Naive thymus-derived CD4-positive, alpha-beta T cell (primary cell): ENCODE measurements at places on chromosomes 1 and 21.

DNA sequence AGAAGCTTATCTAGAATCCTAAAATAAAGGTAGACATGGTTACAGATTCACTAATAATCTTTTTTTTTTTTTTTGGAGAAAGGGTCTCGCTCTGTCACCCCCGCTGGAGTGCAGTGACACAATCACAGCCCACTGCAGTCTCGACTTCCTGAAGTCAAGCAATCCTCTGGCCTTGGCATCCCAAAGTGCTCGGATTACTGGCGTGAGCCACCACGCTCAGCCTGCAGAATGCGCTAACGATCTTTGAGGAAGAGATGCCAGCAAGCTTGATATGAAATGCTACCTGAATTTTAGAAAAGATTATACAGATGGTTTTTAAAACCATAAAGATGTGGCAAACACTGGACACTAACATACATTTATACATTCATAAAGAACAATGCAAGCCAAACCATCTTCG is 4.1 kb upstream of the GNPAT start:
- no peak for DNase-seq

GRCh38 chr1:33361532-33362235 is 40.8 kb upstream of the A3GALT2 start:
- DNase-seq = no peak

DNA sequence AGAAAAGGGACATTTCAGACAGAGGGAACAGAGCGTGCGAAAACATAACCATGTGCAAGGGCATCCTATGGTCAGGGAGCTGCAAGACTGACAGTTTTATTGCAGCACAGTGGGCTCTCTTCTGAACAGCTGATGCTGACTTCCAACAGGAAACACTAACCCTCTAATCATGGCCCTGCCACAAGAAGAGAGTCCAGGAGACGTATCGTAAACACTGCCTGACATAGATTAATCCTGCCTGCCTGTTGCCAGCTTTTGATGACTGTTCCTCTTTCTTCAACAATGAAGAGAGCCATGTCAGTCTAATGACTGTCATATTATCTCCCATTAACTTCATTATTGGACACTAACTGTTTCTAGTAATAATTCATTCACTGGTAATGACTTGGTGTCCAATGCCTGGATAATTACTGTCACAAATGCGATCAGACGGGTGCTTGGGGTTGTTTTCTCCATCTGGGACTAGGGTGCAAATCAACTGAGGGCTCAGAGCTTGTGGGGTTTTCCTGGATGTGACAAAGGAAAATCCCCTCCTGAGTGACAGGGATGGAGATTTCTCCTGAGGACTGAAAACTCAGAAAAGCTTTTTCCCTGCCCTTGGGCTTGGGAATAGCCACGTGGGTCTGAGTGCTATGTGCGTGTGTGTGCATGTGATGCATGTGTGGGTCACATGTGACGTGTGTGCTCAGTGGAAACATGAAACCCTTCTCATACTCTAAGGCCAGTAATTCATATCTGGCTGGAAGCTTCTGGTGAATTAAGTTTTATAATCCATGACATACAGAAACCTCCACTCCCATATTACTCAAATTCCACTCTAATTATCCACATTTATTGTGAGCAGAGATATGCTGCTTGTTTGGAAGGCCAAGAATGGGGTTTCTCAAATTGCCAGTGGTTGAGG is 144.0 kb upstream of the PLXNA2 start:
- no peak for DNase-seq

DNA sequence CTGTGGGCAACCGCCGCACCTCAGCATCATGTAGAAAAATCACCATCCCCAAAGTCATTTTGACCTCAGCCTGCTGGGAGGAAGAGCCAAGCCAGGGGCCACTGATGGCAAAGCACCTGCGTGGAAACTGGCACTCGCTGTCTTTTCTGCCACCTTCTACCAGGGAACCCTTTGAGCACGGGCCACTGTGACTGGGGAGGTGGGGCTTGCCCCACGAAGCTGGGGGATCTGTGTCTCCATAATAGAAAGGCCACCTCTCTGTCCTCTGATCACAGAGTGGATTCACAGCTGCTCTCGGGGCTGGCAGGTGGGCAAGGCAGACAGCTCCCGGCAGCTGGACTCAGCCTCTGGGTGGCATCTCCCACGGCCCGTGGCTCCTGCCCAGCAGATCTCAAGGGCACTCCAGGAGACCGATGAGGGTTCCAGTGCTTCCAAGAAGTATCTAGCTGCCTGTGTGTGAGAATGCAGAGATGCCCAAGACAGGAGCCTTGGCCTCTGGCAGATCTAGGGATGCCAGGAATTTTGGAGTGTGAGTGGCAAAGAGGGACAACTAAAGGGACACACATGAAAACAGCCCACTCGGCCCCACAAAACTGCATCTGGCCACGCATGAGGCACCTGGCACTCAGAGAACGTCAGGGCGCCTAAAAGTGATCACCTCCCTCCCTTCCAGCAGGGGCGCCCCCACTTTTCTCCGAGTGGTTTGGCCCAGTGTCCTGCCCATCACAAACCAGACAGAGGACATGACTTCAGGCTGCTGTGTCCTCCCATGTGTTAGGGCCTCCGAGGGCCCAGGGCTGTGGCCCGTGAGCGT is 102.6 kb downstream of the PDE9A start:
- DNase-seq = no peak

- no peak for DNase-seq
These were observed 20.4 kb upstream of the UBXN10 start for GRCh38 chr1:20165522-20165951.

DNA sequence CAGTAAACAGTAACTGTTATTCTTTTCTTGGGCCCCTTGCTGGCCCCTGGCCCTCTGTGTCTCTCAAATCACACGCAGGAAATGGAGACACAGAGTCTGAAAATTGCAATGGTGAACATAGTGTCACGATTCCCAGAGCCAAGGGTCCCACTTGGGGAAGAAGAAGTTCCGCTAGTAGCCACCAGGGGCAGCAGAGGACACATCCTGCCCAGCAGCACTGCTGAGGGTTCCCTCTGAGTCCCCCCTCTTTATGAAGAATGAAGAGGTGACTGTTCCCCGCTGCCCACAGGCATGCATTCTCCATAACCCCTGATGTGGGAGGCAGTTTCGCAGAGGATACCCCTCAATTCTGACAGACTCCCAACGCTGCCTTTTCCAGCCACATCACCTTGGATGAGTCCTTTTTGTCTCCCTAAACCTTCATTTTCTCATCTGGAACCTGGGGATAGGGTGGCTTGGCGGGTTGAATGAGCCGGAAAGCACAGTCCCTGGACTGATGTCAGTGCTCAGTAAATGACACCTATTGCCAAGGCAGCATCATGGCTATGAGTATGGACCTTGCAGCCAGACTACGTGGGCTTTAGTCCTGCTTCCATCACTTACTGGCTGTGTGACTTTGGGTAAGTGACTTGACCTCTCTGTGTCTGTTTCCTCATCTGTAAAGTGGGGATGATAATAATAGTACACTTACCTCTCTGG is 238.0 kb upstream of the TMEM51 start:
- DNase-seq = peak; percentile 14

DNA sequence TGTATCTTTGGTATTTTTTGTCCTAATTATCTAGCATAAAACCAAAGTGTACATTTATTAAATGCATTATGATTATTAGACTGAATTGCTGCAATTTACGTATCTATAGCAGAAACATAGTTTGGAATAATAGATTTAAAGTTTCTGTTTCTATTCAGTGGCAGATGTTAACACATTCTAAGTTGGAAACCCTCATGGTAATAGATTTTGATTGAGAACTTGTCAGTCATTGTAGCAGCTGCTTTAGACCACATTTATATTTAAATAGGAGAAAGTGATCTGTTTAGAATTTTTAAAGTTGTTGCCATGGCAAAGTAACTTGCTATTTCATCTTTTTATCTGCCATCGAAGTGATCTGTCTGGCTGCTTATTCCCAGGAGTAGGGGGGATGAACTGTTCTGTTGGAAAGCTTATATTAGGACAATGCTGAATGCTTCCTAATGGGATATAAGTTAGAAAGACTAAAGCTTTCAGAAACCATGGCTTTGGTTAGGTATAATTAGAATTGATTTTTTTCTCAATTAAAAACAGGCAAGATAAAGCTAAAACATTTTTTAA is 61.6 kb downstream of the HS2ST1 start:
- no peak for DNase-seq

DNA sequence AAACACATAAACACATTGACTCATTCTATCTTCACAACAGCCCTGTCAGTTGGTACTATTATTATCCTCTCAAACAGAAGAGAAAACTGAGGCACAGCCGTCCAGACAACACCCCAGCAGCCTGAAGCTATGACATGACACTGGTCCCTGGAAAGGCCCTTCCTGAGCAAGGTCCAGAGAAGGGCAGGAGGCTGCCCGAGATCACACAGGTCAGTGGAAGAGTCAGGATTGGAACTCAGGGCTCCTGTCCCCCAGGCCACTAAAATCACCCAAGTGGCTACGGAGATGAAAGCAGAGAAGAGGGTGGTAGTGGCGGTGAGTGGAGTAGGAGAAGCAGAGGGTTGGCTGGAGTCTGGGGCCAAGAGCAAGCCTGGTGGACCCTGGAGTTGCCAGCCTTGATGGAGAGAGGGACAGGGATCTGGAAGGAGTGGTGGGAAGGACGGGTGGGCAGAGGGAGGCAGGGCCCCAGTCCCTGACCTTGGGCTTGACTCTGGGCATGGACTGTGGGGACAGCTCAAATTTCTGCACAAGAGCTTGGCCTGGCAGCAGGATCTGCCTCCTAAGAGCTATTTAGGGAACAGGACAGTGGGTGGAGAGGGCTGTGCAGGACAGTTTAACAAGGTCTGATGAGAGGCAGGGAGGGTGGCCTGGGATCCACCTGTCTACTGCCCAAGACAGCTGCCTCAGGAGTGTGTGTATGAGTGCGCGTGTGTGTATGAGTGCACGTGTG is 15.8 kb downstream of the MYOM3 start:
- no peak for DNase-seq
